NCI-H345 (cell line): ENCODE measurements at places on chromosomes 11 and 22.

- no peak for DNase-seq
Observed at GRCh38 chr22:17366830-17367229, 2.4 kb upstream of the CECR2 start.

- no peak for DNase-seq
Observed at GRCh38 chr22:33357981-33358399, 299.8 kb upstream of the SYN3 start.

GRCh38 chr11:123137431-123138224 is 57.4 kb downstream of the CLMP start:
- no peak for DNase-seq

DNA sequence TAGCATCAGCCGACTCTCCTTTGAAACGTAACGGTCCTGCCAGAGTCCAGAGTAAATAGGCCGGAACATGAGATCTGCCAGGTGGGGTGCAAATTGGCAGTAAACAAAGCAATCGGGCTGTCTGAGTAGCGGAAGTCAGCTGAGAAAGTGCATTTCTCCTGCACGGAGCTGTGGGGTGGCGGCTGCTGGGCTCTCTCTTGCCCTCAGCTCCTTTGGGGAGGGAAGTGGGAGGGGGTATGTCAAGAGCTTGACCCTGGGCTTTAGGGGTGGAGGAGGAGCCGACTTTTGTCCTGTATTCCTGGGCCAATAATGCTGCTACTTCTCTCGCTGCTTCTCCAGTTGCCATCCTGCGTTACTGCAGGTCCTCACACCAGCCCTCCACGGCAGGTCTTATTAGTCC is 11.6 kb downstream of the GRIK4 start:
- DNase-seq, result peak; percentile 57

- DNase-seq, result no peak
Observed at GRCh38 chr22:26432619-26433311, 3.7 kb downstream of the ASPHD2 start.

- DNase-seq, result no peak
Observed at GRCh38 chr11:35324183-35324886, 95.0 kb downstream of the SLC1A2 start.

DNA sequence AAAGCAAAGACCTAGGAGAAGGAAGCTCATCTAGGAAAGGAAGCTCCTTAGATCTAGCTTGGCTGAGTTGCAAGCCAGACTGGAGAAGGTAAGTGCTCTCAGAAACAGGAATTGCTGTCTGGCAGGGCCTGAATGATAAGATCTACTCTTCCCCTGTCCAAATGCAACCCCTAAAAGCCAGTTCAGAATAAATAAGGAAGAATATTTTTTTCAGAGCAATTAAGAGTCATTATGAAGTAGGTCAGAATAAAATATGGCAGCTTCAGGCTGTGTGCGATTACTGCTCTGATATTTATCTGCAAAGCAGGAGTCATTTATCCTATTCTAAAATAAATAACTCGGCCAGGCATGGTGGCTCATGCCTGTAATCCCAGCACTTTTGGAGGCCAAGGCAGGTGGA is 82.1 kb downstream of the PIWIL4 start:
- no peak for DNase-seq

DNA sequence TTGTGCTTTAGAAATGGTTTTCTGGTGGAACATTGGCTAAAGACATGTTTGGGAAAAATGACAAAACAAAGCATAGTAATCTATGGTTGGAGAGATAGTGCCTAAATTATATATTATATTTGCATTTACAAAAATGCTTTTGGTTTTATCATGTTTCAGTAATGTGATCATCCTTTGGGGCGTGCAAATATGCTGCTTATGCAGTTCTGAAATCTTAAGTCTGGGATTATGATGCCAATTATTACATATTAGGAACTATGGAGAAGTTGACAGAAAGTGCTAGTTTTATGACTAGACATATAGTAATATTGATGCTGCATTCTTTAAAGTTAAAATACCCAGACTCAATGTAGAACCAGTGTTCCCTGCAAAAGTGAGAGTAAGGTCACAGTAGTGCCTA is 655.0 kb downstream of the METTL15 start:
- no peak for DNase-seq

DNA sequence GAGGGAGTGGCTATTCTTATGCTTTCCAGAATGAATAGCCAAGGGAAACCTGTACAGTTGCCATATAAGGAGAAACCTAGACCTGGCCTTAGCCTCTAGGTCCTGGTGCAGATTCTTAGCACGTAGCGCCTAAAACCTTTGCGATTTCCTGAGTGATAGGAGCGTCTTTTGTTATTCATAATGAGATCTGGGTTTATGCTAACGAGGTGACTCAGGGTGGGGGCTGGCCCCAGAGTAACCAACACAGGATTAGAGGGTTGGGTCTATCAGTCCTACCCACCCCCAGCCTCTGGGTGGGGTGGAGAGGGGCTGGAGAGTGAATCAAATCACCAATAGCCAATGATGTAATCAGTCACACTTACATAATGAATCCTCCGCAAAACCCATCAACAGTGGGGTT is 73.4 kb upstream of the PARVG start:
- no peak for DNase-seq

DNA sequence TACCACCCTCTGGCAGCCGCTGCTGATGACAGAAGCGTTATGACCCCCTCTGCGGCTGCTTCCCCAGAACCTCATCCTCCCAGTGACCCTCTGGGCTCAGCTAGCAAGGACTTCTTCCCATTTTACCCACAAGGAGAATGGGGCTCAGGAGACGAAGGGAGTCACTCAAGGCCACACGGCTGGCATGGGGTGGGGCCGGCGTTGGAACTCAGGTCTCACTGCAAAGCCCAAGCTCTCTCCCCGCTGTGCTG is 16.8 kb upstream of the SUN2 start:
- no peak for DNase-seq

DNA sequence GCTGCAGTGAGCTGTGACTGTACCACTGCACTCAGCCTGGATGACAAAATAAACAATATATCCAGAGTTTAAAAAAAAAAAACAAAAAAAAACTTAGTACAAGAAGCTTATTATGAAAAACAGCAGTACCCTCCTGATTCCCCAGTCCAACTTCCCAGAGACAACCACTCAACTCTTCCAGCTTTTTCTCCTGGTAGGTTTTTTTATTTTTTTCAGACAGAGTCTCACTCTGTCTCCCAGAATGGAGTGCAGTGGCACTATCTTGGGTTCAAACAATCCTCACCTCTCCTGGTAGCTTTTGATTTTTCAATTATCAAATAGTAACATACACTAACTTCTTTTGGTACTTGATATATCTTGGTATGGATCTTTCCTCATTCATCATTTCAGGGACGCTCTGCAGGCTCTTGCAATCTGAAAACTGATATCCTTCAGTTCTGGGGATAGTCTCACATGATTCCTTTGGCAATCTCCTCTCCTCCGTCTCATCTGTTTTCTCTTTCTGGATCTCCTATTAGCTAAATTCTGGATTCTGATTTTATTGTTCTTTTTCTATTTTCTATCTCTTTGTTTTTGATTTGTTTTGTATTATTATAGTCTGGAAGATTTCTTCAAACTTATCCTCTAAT is 44.9 kb downstream of the ALG9 start:
- no peak for DNase-seq

DNA sequence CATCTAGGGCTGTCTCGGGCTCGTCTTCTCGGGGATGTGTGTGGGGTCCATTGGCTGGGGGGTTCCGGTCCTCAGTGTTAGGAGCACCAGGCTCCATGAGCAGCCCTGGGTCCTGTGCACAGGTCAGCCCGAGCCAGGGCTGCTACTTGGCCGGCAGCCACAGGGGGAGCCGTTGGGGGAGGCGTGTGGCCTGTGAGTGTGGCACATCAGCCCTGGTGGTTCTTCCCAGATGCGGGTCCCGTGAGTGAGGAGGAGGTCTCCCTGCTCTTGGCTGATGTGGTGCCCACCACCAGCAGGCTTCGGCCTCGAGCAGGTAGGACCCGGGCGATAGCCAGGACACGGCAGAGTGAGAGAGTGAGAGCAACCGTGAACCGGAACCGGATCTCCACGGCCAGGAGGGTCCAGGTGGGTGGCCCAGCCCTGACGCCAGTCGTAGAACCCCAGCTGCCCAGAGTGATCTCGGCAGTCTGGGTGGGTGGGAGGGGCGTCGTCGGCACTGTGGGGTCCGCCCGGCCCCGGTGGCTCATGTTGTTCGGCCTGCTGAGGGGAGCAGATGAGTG is 18.5 kb downstream of the IRF7 start:
- no peak for DNase-seq

- DNase-seq, result no peak
Observed at GRCh38 chr22:23833911-23834317, 4.9 kb downstream of the DERL3 start.

GRCh38 chr11:125701858-125702621 is 21.4 kb upstream of the ACRV1 start:
- no peak for DNase-seq

DNA sequence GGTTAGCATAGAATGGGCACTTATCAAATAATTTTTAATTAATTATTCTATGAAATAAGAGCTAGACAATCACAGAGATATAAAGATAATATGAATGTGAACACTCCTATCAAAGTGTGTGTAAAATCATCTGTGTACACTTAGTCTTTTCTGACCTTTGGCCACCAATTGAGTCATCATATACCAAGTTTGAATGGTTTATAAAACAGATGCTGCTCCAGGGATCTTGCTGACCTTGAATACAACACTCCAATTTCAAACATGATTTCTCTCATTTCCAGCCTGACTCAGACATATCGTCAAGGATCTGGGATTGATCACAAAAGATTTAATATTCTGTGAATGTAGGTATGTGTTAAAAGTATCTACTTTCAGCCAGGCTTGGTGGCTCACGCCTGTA is 2.9 kb upstream of the OR51V1 start:
- no peak for DNase-seq

GRCh38 chr11:72631806-72632731 is 42.2 kb downstream of the PDE2A start:
- no peak for DNase-seq

- DNase-seq, result no peak
Observed at GRCh38 chr11:13318498-13319295, 41.1 kb downstream of the BMAL1 start.

GRCh38 chr11:35235936-35236666 is 97.1 kb downstream of the CD44 start:
- no peak for DNase-seq

GRCh38 chr11:60251485-60252212 is 8.7 kb upstream of the MS4A4E start:
- DNase-seq, result no peak

GRCh38 chr11:69385832-69386427 is 92.0 kb downstream of the MYEOV start:
- no peak for DNase-seq

DNA sequence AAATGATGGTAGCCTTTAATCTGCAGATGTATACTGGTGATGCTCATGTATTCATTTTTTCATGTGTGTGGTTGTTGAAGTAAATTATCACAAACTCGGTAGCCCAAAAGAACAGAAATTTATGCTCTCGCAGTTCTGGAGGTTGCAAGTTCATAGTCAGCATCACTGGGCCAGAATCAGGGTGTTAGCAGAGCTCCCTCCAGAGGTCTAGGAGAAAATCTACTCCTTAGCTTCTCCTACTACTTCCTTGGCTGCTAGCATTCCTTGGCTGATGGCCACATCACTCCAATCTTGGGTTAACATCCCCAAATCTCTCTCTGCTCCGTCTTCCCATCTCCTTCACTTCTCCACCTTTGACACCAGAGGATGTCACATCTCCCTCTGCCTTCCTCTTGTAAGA is 45.3 kb upstream of the GALNT18 start:
- DNase-seq, result no peak

- no peak for DNase-seq
Observed at GRCh38 chr11:114563077-114563476, 3.4 kb upstream of the NXPE1 start.

- DNase-seq, result no peak
Observed at GRCh38 chr11:59776210-59777066, 21.3 kb downstream of the STX3 start.

DNA sequence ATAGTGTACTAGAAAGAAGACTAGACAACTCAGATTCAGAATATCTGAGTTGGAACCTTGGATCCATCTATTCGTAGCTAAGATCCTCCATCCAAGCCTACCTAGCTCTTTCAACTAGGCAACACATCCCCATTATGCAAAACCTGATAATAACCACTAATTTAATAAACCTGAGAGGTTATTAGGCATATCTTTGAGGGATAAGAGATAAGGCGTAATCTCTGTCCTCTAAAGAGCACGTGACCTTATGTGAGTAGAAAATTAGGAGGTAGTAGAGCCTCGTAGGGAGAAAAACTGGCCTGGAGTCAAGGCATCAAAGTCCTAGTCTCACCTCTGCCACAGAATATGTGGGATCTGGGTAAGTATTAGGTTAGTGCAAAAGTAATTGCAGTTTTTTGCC is 87.8 kb downstream of the FAM168A start:
- no peak for DNase-seq

DNA sequence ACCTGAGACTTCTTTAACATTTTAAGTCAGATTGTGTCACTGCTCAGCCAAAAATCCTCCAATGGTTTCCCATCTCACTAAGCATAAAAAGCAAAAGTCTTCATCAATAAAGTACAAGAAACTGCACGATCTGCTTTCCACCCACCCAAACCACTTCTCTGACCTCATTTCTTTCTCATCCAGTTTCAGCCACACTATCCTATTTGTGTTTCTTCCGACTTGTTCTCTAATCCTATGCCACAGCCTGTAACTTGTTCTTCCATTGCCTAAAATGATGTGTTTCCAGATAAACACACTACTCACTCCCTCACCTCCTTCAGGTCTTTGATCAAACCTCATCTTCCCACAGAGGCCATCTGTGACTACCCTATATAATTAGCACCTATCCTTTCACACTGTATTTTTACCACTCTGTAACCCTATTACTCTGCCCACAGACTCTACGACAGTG is 28.4 kb downstream of the ARHGAP32 start:
- no peak for DNase-seq

GRCh38 chr11:116242006-116242405 is 530.8 kb downstream of the BUD13 start:
- DNase-seq, result no peak

DNA sequence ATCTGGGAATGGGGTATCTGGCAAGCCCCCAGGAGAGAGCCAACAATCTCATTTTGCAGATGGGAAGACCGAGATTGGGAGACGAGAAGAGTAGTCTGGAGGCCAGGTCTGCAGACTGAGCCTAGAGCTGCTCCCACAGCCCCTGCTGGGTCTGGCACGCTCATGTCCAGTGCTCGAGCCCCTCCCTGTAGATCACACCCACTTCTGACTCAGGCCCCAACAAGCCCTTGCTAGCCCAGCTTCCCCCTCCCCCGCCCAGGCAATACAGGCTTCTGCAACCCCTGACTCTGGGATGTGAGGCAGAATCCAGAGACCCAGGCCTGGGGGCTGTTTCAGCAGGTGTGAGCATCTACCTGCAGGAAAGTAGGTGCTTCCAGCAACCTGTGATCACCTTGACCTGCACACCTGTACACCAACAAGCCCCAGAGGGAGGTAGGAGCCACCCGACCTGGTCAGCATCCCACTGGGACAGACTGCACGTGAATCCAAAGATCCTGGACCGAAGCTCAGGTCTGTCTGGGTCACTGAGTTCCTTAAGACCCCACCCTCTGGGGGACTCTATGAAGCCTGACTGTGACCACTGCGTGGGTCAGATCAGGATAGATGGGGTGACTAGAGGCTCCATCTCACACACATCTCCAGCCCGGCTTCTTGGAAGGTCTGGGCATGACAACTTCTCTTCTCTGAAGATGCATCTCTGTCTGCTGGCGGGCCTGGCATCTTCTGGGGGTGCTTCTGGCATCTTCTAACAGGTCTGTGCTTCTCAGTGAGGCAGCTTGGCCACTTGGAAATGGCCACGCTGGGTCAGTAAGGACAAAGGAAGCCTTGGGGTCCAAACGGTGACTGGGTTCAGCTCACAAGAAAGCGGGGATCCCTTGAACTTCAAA is 29.3 kb downstream of the LINC01488 start:
- no peak for DNase-seq

- no peak for DNase-seq
Observed at GRCh38 chr11:9922806-9923205, 258.9 kb downstream of the SWAP70 start.
